ENCODE measurements at places on chromosomes 4 and X.

- DNase-seq, result no peak
These were observed 138.6 kb upstream of the GPRIN3 start for GRCh38 chr4:89446193-89446592.

GRCh38 chrX:41087201-41087600 is 2.0 kb downstream of the USP9X start:
- DNase-seq, result no peak

DNA sequence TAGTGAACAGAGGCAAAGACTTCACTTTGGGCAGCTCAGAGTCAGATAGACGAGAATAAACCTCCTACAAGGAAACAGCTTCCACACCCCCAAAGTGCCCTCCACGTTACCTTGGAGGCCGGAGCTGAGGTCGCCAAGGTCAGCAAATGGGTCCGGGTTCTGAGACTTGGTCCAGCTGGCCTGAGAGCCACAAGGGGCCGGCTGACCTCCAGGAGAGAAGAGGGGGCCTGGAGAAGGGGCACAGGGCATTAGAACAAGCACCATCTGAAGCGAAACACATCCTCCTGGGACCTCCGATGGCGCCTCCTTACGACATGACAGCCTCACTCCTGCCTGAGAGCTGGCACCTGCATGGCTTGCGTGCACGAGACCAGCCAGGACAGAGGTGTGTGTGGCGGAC is 33.6 kb upstream of the CPLX1 start:
- no peak for DNase-seq

GRCh38 chrX:39835776-39836175 is 262.0 kb downstream of the BCOR start:
- DNase-seq, result no peak

DNA sequence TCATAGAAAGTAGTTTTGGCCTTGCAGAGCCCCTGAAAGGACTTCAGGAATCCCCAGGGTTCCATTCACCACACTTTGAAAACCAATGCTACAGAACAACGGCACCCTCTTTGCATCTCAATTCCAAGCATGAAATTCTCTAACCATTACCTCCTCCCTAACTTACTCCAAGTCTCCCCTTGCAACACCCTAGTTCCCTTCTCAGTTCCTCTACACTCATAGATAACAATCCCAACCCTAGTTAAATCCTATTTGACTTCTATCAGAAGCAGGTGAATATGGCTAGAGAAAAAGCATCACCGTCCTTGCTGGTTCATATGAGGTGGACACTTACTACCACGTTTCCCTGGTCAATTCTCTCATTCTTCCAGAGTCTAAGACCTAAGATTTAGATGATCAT is 2.4 kb downstream of the RCHY1 start:
- DNase-seq, result no peak

DNA sequence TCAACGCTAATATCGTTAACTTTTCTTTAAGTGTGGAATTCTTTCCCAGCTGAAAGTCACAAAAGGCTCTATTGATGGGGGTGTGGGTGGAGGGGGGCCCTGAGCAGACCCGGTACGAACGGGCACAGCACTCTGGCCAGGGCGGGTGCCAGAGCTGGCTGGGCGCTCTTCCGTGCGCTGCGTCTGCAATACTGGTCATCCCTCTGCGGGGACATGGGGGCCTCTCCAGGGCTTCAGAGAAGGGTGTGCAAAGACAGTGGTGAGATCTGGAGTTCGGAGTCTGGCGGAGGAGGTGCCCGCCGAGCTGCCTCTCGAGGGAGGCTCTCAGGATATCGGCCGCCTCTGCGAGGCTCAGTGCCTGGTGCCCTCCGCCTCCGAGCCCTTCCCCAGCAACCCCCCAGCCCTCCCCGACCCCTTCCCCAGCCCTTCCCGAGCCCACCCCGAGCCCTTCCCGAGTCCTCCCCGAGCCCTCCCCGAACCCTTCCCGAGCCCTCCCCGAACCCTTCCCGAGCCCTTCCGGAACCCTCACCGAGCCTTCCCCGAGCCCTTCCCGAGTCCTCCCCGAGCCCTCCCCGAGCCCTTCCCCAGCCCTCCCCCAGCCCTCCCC is 34.3 kb downstream of the FGFRL1 start:
- no peak for DNase-seq

DNA sequence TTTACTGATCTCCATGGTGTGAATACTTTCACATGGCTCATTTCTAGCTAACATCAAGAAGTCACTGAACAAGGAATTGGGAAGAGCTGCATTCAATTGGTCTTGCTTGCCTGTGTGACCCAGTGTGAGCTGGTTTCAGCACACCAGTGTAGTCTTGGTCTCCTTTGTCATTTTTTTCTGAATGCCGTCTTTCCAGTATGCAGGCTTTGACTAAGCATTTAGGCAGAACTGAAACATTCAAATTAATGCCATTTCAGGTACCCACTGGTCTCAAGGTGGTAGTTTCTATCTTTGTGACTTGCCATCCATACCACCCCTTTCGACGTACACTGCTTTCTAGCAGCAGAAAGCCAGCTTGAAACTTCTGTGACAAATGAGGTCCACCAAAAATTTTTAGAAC is 550.5 kb upstream of the BOD1L1 start:
- no peak for DNase-seq

- no peak for DNase-seq
These were observed 71.7 kb downstream of the FBXW7 start for GRCh38 chr4:152464030-152464823.

GRCh38 chrX:7542587-7543380 is 300.2 kb upstream of the VCX start:
- no peak for DNase-seq

- DNase-seq, result no peak
These were observed 782.5 kb downstream of the FAT4 start for GRCh38 chr4:126097155-126097799.

- DNase-seq, result no peak
These were observed 33.2 kb downstream of the UNC5C start for GRCh38 chr4:95515589-95515988.

DNA sequence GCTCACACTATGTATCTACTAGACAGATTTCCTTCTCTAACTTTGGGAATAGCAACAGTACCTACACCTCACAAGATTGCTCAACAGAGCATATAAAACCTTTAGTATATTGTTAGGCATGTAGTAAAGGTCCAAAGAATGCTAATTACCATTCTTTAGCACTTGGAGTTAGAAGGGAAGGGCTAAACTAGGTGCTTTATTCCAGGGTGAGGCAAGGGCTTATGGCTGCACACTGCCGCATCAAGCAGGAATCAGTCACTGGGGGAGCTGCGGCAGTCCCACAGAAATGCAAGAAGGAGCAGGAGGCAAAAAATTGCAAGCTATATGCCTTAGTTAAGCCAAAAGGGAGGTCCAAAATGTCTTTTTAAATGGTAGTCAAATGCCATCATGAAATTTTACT is 162.7 kb downstream of the PPP3CA start:
- DNase-seq, result no peak

DNA sequence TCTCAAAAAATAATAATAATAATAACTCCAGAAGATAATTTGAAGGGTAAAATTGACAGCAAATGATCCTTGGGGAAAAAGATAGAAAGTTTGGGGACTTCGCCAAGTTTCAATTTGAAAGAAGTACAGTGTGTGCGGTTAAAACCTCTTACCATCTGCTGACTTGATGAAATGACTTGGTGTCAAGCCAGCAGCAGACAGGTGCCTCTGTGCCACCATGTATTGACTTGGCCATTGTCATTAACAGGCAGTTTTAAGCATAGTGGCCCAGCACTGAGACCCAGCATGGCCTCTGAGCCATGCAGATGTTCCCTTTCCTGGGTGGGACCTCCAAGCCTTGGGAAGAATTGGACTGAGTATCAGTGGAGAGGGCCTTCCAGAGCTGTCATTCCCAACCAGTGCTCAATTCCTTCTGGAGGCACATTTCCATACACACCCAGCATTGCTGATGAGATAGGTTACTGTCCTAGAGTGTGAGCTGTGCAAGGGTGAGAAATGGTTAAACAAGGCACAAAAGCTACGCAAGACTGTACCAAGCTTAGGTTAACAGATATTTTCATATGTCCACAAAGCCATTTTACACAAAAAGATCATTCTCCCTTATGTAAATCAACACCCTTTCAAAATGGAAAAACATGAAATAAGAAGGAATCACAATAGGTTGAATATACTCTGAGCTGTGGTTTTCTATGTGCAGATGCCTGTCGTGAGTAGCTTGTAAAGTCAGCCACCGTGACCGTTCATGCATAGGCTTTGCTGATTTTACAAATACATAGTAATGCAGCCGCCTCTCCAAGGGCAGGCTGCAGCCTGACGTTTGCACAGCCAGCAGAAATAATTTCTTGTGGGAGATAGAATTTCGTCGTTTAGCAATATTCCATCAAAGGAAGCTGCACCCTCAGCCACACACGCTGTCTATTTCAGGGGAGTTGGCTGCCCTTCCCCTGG is 59.4 kb upstream of the FBXW7 start:
- DNase-seq, result no peak

- DNase-seq, result no peak
These were observed 5.1 kb downstream of the CXCL9 start for GRCh38 chr4:76002176-76002575.

DNA sequence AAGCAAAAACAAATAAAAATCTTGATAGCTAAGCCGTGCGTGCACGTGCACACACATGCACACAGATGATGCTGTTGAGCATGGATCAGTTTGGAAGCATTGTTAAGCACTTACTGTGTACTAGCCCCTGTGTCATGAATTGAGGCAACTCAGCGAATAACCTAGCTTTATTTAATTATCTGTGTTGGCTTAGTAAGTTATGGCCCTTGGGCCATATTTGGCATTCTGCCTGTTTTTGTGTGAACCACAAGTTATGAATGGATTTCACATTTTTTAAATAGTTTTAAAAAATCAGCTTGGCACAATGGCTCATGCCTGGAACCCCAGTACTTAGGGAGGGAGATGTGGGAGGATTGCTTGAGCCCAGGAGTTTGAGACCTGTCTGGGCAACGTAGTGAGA is 113.6 kb upstream of the CBLL2 start:
- no peak for DNase-seq

GRCh38 chr4:112060212-112060611 is 85.0 kb upstream of the FAM241A start:
- no peak for DNase-seq

- DNase-seq, result no peak
These were observed 16.2 kb upstream of the JAKMIP1 start for GRCh38 chr4:6216588-6216987.

- DNase-seq, result no peak
These were observed 80.3 kb downstream of the AWAT2 start for GRCh38 chrX:69969460-69969859.

DNA sequence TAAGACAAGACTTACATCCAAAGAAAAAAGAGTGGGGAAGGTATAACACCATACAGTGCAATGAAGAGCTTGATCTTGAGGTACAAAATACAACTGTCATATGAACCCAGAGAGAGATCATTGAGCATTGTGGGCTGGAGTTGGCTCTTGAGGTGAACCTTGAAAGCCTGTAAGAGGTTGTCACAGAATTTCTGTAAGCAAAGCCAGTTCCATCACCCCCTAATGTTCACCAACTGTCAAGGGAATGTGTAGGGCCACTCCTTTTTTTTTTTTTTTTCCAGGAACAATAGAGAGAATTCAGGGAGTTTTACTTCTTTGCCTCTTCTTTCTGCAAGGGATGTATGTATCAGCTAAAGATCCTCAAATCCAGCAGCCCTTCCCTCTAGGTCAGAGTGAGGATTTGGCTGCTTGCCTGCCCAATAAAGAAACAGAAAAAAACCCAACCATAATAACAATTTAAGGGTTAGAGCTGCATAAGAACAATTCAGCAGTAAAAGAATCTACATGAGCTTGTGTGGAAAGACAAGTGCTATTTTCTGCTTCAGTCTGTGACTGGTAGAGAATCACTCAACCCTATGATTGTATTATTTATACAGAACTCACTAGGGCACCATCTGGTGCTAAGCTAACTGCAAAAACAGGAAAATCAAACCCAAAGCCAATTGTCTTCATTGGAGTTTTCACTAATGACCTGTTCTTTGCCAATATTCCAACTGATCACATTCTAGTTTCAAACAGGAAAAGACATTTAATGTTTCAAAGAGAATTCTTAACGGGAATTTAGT is 217.5 kb upstream of the TEX13C start:
- no peak for DNase-seq

- no peak for DNase-seq
These were observed 38.5 kb upstream of the KLF3 start for GRCh38 chr4:38625508-38625907.

DNA sequence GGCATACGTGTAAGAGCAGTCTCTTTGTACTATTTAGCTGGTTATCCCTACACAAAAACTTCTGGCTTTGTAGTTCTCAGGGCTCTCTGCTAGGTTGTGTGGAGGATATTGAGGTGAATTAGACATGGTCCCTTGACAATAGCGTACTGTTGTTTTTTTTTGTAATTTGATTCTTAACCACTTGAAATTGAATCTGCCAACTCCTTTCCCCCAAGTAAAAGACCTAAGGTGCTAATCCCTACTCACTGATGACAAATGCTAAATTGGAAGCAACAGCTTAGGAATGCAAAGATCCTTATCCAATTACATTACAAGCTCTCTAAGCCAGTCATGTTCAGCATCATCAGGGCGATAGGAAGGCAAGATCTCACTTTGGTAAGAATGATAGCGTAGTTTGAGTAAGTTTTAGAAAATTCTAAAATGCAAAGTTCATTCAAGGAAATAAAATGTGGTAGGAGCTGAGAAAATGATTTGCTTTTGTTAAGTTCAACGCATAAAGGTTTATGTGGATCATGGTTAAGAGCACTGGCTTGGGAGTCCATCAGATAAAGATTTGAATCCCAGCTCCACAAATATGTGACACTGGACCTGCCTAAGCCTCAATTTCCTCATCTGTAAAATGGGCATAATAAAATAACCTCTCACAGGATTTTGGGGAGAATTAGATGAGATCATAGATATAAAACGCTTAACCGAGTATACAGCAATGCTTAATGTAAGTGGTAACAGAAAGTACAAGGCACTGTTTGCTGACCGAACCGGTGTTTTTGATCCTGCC is 39.3 kb downstream of the DOCK11 start:
- no peak for DNase-seq

DNA sequence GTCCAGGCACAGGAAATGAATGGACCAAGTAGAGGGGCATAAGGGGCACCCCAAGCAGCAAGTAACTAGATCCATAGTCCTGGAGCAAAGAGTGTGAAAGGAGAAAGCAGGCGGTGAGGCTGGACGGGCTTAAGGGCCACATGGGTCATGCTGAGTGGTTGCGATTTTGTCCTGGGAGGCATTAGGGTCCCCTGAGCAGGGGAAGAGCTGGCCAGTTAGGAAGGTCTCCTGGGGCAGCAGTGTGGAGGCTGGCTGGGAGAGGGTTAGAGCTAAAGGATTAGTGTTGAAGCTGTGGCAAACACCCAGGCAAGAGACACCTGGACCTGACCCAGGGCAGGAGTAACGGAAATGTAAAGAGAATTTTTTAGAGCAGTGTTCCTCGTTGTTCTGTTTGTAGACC is 26.5 kb downstream of the MYOZ2 start:
- DNase-seq, result no peak

DNA sequence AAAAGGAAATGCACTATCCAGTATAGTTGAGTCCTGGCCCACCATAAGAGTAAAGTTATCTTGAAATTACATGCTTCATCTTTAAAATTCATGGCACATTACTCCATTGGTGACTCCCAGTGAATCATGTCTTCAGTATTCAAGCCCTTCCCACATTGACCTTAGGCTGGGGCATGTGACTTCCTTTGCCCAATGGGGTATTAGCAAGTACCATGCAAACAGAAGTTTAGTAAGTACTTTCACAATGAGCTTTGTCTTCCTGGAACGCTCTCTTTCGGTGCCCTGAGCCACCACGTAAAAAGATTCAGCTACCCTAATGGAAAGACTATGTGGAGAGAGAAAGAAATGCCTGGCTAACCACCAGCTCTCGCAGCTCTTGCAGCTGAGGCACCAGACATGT is 235.4 kb downstream of the HNRNPD start:
- DNase-seq, result no peak
